ENCODE measurements at places on chromosomes 5 and 9.

- no peak for DNase-seq
Measured at GRCh38 chr5:61667525-61668218, 335.6 kb downstream of the ZSWIM6 start.

- no peak for DNase-seq
Measured at GRCh38 chr5:142170254-142170953, 61.8 kb downstream of the NDFIP1 start.

DNA sequence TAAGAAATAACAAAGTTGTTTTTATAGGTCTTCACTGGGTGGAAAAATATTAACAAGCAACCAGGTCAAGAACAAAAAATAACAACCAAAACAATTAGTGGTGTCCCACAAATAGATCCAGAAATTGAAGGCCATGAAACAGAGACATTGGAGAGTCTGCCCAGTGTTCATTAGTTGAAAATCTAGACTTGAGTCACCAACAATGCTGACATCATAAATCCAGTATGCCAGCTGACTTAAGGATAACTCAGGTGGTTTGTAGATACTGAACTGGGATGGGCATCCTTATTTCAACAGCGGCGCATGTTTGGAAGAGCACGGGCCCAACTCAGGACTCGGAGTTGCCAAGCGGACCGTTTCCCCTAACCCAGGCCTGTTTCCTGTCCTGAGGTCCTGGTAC, 80.7 kb upstream of the TNFAIP8 start:
- no peak for DNase-seq

GRCh38 chr9:112531666-112532282, 45.1 kb downstream of the KIAA1958 start:
- DNase-seq, result no peak

GRCh38 chr9:123253204-123253603, 15.2 kb downstream of the STRBP start:
- DNase-seq, result no peak

GRCh38 chr9:133711428-133712220, 26.5 kb downstream of the SARDH start:
- no peak for DNase-seq

- DNase-seq, result no peak
Measured at GRCh38 chr9:69120380-69121154, 53.5 kb upstream of the TJP2 start.

DNA sequence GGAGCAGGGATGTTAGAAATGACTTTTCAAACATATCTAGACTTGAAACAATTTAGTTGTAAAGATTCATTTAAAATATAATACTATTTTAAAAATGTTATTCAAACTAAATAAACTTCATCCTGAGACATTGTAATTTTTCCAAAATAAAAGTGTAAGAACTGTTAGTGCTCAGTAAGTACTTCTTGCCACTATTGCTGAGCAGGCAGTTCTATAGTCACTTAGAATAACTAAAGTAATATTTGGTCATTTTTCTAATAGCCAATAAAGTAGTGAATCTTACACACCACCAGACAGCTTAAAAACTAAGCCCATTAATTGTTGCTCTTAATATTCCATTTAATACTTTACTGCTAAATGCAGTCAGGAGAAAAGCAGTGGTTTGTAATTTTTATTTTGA, 1120.0 kb upstream of the CDH10 start:
- DNase-seq, result no peak

DNA sequence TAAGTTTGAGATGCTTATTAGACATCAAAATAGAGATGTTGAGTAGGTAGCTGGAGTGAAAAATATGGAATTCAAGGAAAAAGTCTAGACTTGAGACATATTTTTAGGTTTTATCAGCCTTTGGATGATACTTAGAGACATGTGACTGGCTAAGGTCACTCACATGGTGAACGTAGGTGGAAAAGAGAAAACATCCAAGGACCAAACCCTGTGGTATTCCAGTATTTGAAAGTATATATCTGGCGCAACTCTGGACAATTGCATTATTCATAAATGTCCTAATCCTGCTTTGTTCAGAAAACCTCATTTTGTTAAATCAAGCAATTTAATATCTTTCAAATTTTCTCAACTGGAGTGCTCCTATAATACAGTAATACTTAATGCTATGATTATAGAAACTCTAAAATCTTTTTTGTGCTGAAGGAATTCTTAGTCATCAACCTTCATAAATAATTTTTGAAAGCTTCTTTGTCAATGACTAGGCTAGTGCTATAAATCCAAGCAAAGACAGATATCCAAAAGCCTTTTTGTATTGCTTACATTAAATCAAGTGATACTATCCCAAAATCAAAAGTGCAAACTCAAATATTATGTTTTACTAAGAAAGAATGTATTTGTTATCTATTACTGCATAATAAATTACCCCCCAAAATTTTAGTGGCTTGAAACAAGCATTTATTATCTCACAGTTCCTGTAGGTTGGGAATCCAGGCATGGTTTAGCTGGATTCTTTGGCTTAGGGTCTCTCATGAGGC, 452.0 kb downstream of the ENC1 start:
- no peak for DNase-seq

DNA sequence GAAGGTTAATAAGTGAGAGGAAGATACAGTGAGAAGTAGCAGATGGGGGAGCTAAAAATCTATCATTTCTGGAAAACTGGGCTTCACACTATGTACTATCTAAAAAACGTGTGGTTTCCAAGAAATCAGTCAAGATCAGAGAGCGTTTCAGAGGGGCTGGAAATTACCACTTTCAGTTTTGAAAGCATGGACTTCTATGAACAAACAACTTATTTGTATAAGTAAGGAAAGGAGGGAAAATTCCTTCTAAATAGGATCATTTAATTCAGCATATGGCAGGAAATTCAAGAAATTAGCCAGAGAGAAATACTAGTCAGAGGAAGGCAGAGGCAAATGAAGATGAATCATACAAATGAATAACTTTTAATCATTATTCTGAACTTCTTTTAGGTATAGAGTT, 11.3 kb downstream of the TNC start:
- no peak for DNase-seq

DNA sequence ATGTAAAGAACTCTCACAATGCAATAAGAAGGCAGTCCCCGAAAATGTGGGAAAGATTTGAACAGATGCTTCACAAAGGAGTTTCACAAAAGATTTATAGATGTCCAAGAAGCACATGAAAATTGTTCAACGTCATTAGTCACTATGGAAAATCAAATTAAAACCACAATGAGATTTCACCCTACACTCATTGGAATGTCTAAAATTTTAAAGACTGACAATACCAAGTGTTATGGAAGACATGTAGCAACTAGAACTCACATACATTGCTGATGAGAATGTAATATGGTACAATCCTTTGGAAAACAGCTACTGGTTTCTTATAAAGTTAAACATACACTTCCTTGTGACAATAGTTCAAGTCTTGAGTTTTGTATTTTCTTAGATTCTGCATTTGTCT, 11.0 kb upstream of the RECK start:
- no peak for DNase-seq

DNA sequence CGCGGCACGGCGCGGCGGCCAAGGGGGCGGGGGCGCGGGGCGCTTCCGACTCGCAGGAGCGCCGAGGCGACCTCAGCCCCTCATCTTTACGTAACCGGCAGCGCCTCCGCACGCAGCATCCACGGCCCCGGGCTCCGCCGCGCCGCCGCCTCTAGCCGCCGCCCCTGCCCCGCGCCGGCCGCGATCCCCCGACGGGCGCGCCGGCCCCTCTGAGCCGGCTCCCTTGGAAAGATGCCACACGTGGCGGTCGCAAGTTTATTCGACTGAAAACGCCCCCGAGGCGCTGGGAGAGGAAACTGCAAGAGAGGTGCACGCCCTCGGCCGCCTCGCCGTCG, 1.0 kb downstream of the KLF9 start:
- DNase-seq, result no peak

- DNase-seq, result no peak
Measured at GRCh38 chr5:72160329-72160728, 53.1 kb downstream of the MAP1B start.

- DNase-seq, result no peak
Measured at GRCh38 chr9:5443850-5444249, 6.1 kb upstream of the PLGRKT start.

DNA sequence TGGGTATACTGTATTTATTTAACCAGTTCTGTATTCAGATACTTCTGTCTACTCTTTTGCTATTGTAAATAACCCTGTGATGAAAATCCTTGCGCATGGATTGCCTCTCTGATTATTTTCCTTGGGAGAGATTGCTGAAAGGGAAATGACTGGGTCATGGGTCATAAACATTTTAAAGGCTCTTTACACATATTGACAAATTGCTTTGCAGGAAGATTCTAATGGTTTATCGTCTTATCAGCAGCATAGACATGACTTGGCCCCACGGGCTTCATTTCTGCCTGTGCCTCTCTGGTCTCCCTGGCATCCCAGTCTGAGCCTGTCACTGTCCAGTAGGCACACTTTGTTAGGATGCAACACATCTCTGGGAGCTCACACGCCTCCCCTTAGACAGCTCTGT, 52.3 kb downstream of the RGS3 start:
- no peak for DNase-seq

GRCh38 chr5:21121213-21121612, 1133.2 kb upstream of the CDH18 start:
- DNase-seq, result no peak

- DNase-seq, result no peak
Measured at GRCh38 chr5:91135475-91136248, 247.5 kb downstream of the ARRDC3 start.

GRCh38 chr9:69253057-69253456, 72.0 kb upstream of the ENTREP1 start:
- no peak for DNase-seq

DNA sequence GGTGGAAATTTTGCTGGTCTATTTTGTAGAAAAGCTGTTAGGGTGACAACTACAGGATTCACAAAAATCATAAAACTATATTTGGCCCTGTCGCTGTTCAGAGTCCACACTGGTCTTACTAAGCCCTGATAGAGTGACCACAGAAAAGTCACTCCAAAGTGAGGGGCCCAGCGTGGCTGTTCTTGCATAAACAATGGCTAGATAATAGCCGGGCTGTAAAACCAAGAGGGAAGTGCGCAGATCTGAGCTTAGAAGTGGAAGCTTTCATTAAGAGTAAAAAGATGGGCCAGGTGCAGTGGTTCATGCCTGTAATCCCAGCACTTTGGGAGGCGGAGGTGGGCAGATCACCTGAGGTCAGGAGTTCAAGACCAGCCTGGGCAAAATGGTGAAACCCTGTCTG, 15.5 kb upstream of the CTSL start:
- DNase-seq, result no peak

GRCh38 chr5:110894805-110895204, 156.0 kb downstream of the SLC25A46 start:
- DNase-seq, result no peak

- DNase-seq, result no peak
Measured at GRCh38 chr9:93899609-93900435, 55.3 kb downstream of the BARX1 start.

- DNase-seq, result no peak
Measured at GRCh38 chr9:76897804-76898525, 7.9 kb downstream of the PRUNE2 start.

Data from activated T-cell treated with anti-CD3 and anti-CD28 coated beads for 4 hours (primary cell).